ENCODE measurements at places on chromosomes 1 and 21.
A peak's percentile ranks its signal among the peaks of the same experiment; 100 is the strongest.

DNA sequence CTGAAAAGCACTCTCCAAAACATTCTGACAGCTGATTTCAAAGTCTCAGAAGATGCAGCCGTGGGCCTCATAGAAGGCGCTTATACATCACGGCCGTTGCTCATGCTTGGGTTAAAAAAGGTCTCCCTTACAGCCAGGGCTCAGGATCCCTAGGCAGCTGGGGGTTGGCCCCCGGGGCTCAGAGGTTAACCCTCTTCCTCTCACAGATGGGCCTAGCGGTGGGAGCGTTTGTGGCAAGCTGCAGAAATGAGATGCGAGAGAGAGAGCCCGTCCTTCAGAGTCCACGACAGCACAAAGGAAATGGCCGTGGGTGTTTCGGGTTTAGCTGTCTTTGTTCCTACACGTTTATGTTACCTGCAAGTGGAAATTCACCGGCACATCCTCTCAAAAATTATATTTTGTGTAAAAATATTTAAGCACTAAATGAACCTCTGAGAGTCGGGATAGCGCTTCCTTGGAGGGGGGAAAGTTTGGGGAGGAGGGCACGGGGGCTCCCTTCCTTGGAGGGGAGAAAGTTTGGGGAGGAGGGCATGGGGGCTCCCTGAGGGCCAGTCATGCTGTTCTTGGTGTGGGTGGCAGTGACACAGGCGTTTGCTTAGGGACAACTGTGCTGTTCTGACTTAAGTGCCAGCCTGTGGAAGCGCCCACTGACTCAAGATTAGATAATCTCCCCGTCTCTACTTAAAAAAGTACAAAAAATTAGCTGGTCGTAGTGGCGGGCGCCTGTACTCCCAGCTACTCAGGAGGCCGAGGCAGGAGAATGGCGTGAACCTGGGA is 20.5 kb upstream of the PRDM15 start:
- peak; percentile 53 for DNase-seq

- DNase-seq = no peak
Measured at GRCh38 chr1:202155478-202156021, 4.9 kb downstream of the PTPN7 start.

- DNase-seq = no peak
Measured at GRCh38 chr1:77459881-77460280, 178.1 kb downstream of the AK5 start.

GRCh38 chr1:9724706-9725476 is 73.4 kb downstream of the PIK3CD start:
- peak; percentile 77 for DNase-seq

DNA sequence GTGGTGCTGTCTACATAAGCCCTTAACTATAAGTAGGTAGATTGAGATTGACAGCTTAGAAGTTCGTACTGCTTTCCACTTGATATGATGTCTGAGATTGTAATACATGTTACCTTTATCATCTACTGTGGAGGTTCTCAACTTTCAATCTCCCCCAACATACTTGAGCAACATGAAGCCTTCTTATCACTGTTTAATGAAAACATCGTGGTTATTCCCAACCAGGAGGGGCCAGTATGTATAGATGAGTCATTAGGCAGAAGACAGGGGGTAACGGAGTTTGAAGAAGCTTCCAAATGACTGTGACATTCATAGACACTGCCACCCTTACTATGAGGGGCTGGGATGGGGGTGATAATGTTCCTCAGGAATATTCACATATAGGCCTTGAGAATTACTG is 36.0 kb downstream of the CENPF start:
- no peak for DNase-seq

DNA sequence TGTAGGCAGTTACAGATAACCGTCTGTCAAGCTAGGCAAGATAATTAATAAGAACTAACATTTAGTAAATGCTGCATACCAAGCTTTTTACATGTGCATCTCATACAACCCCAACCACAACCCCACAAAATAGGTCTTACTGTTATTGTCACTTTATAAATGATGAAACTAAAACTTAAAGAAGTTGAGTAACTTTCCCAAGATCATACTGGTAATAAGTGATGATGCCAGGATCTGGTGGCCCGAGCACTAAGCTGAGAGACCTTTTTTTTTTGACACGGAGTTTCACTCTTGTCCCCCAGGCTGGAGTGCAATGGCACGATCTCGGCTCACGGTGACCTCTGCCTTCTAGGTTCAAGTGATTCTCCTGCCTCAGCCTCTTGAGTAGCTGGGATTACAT is 1.8 kb downstream of the NCSTN start:
- DNase-seq = no peak

DNA sequence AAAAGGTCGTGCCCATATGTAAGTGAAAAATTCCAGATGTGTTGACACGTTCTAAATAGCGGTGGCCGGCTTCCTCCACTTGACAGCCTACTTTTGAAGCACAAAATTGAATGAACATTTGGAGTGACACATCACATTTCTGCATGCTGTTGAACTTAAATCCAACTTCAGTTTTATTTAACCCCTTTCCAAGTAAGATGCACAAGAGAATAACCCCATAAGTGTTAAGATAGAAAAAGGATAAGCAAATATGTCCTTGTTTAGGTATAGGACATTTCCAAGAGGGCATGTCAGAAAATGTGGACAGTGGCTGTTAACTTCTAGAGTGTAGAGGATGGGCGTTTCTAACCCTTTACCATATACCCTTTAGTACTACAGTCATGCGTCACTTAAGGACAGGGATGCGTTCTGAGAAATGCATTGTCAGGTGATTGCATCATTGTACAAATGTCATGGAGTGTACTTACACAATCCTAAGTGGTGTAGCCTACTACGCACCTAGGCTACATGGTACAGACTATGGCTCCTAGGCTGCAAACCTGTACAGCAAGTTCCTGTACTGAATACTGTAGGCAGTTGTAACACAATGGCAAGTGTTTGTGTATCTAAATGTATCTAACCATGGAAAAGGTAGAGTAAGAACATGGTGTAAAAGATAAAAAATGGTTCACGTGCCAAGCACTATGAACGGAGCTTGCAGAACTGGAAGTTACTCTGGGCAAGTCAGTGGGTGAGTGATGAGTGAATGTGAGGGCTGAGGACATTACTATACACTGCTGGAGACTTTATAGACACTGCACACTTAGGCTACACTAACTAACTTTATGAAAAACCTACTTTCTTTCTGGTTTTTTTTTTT is 9.3 kb upstream of the FAM89A start:
- DNase-seq = no peak

GRCh38 chr1:223759273-223759672 is 46.9 kb downstream of the CAPN2 start:
- no peak for DNase-seq

GRCh38 chr1:23394684-23395083 is 25.0 kb upstream of the ZNF436 start:
- no peak for DNase-seq

- no peak for DNase-seq
Measured at GRCh38 chr1:53176452-53177208, 20.0 kb upstream of the CPT2 start.

DNA sequence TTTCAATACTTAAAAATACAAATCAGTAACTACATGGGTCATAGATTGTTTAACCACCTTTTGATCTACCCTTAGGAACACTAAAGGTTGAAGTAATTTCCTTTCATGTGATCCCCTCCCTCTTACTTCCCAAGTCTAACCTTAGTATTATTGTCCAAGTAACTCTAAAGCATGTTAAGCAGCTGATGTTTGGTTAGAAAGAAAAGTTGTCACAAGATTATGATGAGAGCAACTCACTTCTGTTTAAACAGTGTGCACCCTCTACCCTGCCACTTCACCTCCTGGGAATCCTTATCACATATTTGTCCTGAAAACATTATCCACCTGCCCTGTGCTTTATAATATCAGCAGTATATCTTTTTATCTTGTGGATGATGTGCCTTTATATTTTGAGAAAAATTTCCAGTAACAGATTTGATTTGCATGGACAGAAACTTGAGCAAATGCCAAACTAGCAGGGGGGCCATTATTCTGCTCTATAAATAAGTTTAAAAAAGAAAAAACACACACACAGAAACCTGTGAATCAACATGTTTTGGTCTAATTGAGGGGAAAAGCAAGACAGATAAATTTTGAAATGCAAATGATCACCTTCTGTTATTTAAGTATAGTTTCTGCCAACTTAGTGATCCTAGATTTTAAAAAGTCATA is 194.3 kb downstream of the RPS6KC1 start:
- DNase-seq = no peak

DNA sequence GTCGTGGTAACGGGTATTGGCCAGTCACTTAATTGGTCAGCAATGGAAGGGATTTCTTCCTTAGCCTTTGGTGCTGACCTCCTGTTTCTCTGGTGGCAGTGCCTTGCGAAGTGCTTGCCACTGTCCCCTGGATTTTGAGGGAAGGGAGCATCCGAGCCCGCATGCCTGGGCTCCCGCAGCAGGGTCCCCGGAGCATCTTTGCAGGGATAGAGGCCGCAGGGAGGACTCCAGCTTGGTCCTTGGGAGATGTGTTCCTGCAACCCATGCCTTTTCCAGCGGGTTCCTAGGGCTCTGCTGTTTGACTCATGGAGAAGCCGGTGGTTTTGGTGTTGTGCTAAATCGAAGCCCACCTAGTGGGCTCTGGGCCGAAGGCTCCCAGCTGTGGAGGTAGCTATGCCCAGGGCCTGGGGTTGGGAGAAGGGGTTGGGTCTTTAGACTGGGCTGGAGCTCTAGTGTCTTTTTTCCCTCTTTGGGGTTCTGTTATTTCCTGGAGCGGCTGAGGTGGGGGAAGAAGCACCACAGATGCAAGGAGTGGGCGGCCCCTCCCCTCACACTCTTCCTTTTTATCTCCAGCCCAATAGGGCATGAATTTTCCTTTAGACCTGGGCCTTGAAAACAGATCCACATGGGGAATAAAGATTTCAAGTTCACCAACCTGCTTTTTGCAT is 39.0 kb downstream of the PIK3CD start:
- no peak for DNase-seq

GRCh38 chr1:94026619-94027380 is 94.1 kb downstream of the ABCA4 start:
- no peak for DNase-seq

DNA sequence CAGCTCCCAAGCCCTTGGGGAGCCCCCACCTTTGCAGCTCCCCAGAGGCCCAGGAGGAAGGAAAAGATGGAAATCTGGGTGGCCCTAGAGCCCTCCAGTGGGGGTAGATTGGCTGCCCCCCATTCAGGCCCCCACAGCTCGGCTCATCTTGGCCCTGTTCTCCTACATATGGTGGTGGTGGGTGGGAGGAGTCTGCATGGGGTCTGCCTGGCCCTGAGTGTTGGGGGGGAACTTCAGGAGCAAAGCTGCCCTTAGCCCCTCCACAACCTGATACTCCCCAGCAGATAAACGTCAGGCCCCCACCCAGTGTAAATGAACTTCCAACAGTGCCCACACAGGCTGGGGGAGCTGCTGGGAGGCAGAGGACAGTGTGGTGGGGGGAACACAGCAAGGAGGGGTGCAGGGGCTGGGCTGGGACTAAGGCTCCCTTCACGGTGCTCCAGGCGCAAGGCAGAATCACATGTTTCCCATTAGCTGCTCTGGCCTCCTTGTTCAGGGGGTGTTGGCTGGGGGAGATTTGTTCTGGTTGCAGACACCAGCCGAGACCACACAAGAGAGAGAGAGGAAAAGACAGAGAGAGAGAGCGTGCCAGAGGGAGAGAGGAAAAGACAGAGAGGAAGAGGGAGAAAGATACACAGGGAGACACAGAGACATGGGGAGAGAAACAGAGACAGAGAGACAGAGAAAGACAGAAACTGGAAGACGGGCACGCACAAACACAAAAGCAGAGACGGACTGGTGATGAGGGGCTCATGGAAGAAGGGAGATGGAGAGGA is 42.6 kb downstream of the AHDC1 start:
- DNase-seq = no peak

DNA sequence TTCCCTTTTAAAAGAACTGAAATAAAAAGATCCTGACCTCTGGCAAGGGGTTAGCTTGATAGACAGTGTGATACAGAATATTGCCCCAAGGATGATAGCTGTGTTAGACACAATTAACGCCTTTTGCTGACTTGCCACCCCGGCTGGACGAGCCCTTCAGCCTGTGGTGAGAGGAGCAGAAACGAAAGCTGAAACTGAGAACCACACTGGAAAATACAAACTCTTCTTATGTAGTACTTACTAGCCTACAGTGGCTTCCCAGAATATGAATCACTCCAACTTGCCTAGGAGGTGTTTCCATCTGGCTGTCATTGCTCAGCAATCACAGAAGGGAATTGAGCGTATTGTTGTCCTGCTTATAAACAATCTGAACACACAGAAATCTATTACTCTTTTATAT is 22.9 kb downstream of the SAMSN1 start:
- DNase-seq = peak; percentile 62

- no peak for DNase-seq
Measured at GRCh38 chr1:244548558-244549115, 87.6 kb downstream of the CATSPERE start.

- no peak for DNase-seq
Measured at GRCh38 chr1:9670085-9670484, 18.6 kb downstream of the PIK3CD start.

DNA sequence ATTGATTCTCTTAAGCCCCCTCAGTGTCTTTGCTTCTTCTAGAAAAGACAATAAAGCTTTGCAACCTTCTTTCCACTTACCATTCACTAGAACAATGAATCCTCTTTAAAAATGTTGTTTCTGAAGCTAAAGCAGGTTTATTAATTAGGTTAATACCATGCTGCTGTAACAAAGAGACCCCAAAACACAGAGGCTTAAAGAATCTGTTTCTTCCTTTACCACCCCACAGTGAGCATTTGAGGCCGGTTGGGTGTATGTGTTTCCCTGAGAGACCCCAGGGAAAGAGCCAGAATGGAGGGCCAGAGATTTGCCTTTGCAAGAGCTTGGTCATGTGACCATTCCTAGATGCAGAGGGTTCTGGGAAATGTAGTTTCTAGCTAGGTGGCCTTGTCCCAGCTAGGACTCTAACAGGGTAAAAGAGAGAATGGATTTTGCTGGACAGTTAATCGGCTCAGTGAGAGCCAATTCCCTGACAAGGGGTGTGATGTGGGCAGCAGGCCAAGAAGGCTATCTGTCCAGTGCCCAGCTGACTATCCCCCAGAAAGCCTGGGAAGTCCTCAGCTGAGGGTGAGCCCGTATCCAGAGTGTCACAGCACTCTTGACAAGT is 191.8 kb upstream of the TMEM51 start:
- DNase-seq = no peak

Measured in stimulated activated CD4-positive, alpha-beta T cell treated with anti-CD3 and anti-CD28 coated beads, Interleukin-4, amount 100 ng/mL, for 24 hours (primary cell).